ENCODE measurements at places on chromosomes 5 and 9. TPM values are rescaled to one million over a fixed set of nuclear protein-coding genes. Genes with fewer than 3 reads are reported as not detected.

- no peak for DNase-seq
- H3K27ac ChIP-seq: no peak overlapping the region
- no peaks in the 10 kb centered on the region for H3K4me1 ChIP-seq
- H3K4me3 ChIP-seq: no peak overlapping the region
- no peaks in the 10 kb centered on the region for H3K36me3 ChIP-seq
These were observed 136.5 kb downstream of the SNX18 start for GRCh38 chr5:54653956-54654614.

DNA sequence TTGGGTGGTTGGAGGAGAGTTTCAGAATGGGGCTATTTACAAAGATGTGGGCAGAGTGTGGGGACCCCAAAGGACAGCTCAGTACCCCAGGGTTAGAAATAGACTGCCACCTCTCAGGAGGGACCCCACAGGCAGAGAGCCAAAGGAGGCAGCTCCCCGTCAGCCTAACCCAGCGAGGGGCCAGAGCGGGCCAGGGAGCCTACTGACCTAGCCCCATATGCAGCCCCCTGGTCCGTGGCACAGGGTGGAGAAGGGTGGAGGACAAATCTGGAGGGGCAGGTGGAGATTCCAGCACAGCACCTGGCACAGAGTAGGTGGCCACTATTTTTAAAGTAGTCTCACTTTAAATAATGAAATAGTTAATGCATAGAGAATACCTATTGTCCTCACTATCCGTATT, 67.2 kb upstream of the ANGPTL2 start:
- H3K36me3 ChIP-seq: no peaks in the 10 kb centered on the region
- H3K4me3 ChIP-seq: no peak overlapping the region
- H3K4me1 ChIP-seq: no peaks in the 10 kb centered on the region
- no peaks in the 10 kb centered on the region for H3K27me3 ChIP-seq

GRCh38 chr5:52580921-52581320, 206.8 kb upstream of the ITGA1 start:
- H3K4me3 ChIP-seq: no peak overlapping the region
- H3K36me3 ChIP-seq: no peaks in the 10 kb centered on the region
- no peaks in the 10 kb centered on the region for H3K4me1 ChIP-seq

DNA sequence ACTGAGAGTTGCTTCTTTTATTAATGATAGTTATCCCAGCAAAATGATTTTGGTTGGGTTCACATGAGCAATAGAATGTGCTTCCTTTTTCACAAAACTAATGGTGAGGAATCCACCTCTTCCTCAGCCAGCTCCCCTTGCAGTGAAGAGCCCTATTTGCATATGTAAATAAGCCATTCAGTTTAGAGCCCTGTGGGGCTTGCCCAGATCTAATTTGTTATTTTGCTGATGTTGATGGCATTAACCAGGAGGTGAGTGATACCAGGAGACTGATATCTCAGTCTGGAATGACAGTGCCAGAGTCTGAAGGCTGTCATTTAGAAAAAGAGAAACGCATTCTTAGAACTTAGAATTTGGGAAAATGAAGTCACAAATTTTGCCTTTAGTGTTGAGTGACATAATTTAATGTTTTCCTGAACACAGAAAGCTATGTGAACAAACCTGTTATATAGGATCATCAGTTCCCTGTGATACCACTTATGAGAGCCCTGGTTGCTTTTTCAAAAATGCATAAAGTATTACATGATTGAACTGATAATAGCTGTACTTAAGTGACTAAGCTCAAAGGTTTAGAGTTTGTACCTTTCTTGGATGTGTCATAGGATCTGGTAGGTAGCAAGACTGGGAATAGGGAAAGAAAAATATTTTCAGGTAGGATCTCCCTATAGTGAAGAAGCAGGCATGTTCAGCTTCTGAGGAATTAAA, 271.6 kb downstream of the MAST4 start:
- H3K27me3 ChIP-seq: no peaks in the 10 kb centered on the region
- H3K4me1 ChIP-seq: no peaks in the 10 kb centered on the region
- no peak overlapping the region for H3K27ac ChIP-seq
- no peak overlapping the region for H3K4me3 ChIP-seq

Gene SMARCA2
- polyA plus RNA-seq: 52.7 TPM

Gene ZBTB26
- polyA plus RNA-seq: 1.2 TPM

Gene PDLIM7
- 2.7 TPM for polyA plus RNA-seq

DNA sequence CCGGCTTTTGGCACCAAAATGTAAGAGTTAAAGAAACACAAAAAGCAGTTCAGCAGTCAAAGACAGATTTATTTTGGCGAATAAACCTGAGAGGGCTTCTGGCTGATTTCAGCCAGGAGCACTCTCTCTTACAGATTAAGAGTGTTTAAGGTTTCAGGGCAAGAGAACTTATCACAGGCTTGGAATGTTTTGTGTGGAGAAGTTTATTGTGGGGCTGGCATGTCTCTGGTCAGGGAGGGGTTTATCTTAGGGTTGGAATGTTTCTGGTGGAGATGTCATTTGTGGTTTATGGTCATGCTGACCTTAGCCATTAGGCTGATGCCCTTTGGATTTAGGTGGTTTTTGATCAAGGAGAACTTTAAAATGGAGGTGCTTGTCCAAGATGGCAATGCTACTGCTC, 622.3 kb upstream of the PTPRD start:
- no peaks in the 10 kb centered on the region for H3K27me3 ChIP-seq
- no peak for DNase-seq
- no peaks in the 10 kb centered on the region for H3K4me1 ChIP-seq
- H3K4me3 ChIP-seq: no peak overlapping the region

DNA sequence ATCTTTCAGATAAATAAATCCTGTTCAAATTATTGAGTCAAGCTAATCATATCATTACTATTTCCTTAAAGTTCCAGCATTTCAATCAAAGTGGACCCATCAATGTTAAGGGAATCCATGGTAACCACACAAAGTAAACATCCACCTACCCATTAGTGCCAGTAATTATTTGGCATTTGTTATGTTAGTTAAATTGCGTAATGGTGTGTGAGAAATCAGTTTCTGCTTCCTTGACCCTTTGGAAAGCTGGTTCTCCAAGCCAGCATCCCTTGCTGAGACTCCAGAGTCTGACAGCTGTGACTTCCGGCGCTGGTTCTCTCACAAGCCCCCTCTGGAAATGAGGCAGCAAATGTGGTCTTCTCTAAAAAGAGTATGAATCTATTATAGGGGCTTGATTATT, 308.6 kb upstream of the EFNA5 start:
- no peaks in the 10 kb centered on the region for H3K36me3 ChIP-seq
- DNase-seq: no peak
- no peaks in the 10 kb centered on the region for H3K4me1 ChIP-seq
- H3K27me3 ChIP-seq: no peaks in the 10 kb centered on the region
- H3K4me3 ChIP-seq: no peak overlapping the region

DNA sequence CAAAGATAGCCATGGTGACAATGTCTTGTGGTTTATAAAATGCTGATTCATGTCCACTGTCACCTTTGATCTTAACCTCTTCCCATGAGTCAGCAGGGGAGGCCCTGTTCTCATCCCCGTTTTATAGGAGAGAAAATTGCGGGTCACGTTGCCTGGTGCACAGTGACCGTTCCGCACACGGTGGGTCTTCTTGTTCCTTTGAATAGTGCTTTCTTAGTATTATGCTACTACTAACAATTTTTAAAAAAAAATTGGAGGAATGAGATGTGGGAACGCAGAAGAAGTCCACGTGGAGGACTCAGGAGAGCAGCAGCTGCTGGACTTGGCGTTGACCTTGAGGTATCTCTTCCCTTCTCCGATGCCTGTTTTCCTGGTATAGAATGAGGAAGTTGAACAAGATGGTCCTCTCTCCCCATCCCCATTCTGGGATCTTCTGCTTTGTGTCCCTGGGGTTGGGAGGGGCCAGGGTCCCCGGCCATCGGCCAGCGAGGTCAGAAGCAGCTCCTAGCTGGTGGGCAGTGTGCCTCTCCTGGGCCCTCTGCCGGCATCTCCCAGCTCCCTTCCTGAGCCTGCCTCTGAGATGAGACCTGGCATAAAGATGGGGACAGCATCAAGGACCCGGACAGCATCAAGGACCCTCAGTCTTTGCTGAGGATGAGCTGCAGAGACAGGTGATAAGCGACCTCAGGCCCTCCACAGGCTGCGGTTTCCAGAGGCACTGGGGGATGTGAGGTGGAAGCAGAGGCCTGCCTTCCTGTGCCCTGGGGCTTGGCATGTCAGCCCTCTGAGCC, 143.9 kb downstream of the C9orf50 start:
- DNase-seq: no peak
- H3K27me3 ChIP-seq: no peaks in the 10 kb centered on the region
- no peaks in the 10 kb centered on the region for H3K4me1 ChIP-seq
- H3K27ac ChIP-seq: no peak overlapping the region
- no peaks in the 10 kb centered on the region for H3K36me3 ChIP-seq
